Lung (tissue), 17 donors: ENCODE measurements at places on chromosomes 1 and 21. TPM values are rescaled to one million over a fixed set of nuclear protein-coding genes. Genes with fewer than 3 reads are reported as not detected.

ADAMTS4 gene
- total RNA-seq, result 18.8 TPM

SYT6 gene
- not detected for total RNA-seq

OR2L3 gene
- not detected for total RNA-seq

SPATA17 gene
- total RNA-seq, result 13.4 TPM

WNT4 gene
- 2.3 TPM for total RNA-seq

AZIN2 gene
- 12.8 TPM for total RNA-seq

LCE5A gene
- not detected for total RNA-seq

DNA sequence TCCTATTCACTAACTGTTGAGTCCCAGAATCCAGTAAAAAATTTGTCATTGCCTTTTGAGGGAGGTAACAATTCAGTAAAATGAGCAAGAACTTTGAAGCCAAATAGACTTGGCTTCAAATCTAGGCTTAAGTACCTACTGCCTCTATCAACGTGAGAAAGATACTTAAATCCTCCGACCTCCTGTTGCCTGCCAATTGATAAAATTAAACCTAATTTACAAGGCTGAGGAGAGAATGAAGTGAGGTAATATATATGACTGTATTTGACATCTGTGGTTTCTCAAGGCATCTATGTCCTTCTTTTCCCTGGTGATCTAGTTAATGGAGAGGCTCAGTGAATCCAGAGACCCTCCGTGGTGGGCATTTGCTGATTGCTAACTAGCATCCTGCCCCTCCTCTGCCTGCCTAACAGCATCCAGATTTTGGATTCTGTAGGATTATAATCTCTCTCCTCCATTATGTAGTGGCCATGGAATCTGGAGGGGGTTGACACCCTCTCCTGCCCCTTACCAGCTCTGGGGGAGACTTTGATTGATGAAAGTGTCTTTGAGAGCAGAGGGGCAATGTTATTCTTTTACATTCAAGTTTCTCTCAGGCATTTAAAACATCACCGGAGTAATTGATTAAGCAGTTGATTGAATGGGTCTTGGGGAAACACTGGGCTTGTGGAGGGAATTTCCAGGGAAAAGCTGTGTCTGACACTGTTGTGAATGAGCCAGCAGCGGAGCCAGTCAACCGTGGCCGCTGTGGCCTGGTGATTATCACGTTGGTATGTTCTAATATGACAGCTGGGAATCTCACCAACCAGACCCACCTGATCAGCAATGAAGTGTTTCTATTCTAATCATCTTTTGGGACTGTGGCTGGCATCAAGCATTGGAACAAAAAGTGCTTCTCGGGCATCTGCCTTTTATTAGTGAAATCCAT, 140.7 kb upstream of the FAM78B start:
- DNase-seq, result no peak

GRCh38 chr21:32994305-32994704, 31.4 kb upstream of the OLIG2 start:
- no peak for DNase-seq

DNA sequence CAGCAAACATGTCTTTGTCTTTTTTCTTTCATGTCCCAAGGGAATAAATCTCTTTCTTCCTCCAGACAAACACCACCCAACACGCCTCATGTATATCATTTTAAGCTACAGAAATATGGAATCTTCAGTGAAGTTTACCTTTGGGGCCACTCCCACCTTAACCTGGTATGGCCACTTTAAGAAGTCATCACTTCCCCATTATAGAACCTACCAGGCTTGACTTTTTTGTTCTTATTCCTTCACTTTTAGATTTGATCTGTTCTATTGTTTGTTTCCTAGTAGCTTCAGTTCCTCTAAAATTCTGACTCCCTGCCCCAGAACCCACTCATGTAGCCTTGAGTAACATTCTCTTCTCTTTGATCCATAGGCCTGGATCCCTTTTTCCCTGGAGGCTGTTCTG, 226.3 kb downstream of the HLX start:
- DNase-seq, result no peak

DNA sequence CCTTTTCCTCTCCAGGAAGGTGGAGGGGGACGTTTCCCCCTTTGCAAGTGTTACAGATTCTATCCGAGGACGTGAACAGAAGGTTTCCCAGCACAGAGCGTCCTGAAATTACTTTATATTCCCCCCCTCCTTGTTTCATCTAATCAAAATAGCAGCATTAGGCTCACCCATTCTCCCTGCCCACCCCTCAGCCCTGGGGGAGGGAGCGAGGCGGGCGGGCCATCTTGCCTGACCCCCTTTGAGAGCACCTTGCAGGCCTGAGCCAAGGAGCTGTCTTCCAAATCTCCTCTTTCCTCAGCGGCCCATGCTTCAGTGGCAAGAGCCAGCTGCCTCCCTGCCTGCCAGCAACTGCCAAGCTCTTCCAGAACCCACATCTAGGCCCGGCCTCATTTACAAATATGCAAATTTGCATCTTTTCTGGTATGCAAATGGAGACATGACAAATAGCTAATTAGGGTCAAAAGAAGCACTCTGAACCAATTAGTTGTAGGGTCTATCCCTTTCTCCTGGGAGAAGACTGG, 69.1 kb upstream of the POU3F1 start:
- no peak for DNase-seq

GRCh38 chr1:61122389-61122788, 40.0 kb downstream of the NFIA start:
- no peak for DNase-seq

DNA sequence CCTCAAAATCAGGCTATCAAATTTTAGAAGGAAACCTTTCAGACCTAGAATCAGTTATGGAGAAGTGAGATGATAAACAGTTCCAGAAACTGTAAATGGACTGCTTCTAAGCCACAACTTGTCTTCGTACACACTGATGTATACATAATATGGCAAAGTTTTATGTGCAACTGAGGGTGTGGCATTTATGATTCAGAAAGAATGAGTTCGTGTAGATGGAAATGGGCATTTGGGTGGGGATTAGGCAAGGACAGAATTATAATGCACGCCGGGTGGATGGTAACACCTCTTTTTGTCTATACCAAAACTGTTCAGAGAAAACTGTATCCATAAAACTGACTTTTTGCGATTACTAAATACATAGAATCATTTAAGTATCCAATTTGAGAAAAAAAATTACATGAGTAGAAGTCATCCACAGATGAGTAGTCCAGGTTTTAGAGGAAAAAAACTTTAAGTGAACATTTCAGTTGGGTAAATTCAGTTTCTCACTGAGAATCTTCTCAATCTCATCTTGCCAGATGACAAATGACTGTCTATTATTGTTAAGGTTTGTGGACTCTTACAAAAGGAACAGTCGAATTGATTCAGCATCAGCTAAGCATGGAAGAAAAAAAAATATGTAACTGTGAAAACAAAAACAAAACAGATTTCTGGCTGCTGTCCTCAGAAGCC, 22.5 kb downstream of the ERRFI1 start:
- no peak for DNase-seq

GRCh38 chr1:20730690-20731056, 1.8 kb downstream of the SH2D5 start:
- DNase-seq, result peak; percentile 25

GRCh38 chr1:25699500-25700143, 83.0 kb downstream of the MAN1C1 start:
- no peak for DNase-seq

DNA sequence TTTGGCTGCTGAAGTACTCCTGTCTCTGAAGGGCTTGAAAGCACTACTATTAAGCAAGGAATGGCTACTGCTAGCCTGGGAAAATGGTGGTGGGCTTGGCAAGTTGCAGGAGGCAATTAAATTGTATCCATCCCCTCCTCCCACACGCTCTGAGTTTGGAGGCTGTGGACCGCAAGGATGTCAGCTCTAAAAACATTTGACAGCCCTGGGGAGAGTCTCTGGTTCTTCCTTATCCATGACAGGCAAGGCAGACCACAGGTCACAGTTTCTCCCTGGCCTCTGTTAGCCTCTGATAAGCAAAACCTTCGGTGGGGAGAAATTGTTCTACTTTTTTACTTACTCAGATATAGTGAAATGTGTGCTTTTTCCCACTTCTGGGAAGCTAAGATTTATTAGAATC, 46.6 kb downstream of the S1PR1 start:
- peak; percentile 26 for DNase-seq

GRCh38 chr1:221732052-221732451, 9.8 kb downstream of the DUSP10 start:
- no peak for DNase-seq

DNA sequence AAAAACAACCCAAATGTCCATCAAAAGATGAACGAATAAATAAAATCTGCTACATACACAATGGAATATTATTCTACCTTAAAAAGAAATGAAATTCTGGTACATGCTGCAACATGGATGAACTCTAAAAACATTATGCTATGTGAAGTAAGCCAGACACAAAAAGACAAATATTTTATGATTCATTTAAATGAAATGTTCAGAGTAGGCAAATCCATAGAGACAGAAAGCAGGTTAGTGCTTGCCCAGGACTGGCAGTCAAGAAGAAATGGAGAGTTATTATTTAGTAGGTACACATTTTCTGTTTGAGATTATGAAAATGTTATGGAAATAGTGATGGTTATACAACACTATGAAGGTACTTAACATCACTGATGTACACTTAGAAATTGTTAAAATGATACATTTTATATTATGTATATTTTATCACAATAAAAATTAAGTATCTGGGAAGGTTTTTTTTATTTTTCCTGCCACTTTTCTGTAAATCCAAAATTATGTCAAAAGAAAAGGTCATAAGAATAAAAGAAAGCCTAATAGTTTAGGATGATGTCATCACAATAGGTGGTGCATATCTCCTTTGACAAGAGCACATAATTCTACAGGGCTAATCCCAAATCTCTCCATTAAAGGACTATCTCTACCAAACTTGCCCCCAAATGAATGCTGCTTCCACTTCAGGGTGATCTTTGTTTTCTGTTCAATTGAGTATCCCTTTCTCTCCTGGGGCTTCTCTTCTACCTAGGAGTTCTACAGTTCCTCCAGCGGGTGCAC, 40.2 kb upstream of the FCER1A start:
- DNase-seq, result no peak

DNA sequence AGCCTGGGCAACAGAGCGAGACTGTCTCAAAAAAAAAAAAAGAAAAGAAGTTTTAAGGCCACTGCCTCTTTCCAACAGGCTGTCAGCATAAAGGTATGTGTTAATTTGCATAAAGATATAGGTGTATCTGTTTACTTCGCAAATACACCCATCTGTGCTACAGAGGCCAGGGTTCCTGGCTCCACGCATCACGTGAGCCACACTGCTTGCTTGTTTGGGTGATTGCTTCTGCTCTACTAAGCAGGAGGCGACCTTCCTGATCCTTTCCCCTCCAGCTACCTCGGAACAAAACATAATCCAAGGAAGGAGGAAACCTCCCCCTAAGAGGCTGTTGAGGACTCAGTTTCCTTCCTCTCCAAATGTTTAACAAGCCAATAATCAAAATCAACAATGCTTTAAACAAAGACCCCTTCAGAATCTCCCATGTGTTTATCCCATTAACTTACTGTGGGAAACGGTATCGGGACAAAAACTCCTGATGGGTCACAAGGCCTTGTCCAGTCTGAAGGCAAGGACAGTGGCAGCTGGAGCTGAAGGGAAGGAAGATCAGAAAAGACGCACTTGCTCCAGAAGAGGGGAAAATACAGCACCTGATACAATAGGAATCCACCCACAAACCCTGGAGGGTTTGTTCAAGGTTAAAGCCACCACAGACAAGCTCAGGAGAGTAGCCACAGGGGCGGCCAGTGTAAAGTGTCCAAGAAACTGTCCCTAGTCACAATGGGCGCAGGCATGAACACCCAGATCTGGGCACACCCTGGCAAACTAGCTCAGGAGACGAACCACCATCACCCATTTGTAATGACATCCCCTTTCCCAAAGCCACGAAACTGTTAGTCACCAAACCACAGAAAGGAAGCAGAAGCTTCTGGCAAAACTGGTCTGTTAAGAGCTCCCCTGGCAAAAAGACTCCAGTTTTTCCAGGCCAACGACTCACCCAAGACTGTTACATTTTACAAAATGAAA, 17.2 kb downstream of the CTNNBIP1 start:
- DNase-seq, result no peak

- no peak for DNase-seq
Measured at GRCh38 chr1:64122588-64122987, 80.8 kb upstream of the UBE2U start.

DNA sequence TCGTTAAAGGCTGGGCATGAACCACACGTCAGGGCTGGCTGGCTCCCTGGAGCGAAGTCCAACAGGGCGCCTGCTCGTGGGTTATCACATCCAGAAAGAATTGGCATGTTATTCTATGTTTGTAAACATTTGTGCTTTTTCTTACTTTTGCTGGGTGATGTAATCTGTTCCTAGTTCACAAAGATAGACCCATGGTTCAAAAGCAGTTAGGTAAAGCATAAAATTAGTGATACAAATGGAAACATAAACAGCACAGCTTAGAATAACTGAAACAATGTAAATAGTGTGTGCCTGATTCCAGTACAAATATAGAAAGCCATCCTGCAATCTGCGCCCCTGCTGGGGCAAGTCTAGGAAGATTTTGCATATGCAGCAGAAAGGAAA, 184.0 kb upstream of the C1orf174 start:
- peak; percentile 90 for DNase-seq

GRCh38 chr21:41374177-41374712, 12.4 kb downstream of the MX2 start:
- no peak for DNase-seq

DNA sequence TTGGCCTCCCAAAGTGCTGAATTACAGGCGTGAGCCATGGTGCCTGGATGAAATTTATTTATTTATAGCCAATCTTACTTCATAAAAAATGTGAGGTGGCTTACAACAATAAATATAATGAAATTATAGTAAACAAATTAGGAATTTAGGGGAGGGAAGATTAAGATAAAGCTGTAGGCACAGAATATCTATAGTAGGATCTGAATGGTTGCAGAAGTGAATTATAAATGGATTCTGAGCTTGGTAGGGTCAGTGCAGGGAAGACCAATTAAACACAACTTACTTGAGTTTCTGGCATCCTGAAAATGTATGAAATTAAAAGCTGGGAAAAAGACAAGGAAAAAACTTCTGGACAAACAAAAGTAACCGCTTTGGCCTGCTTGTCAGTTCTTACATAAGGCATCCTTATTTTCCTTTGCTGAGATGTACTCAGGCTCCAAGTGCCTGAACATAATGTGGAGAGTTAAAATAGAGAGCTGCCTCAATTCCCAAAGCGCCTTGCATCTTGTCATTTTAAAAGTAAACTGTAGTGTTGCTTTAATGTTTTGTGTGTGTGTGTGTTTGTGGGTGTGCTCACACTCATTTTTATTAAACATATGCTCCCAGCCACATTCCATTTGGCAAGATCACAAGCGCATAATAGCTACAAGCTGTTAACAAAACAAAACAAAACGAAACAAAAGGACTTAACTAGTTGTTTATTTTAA, 247.3 kb downstream of the S1PR1 start:
- peak; percentile 99 for DNase-seq
